Activated T-cell treated with anti-CD3 and anti-CD28 coated beads, Interleukin-2, amount 50 U/mL, for 4 hours (primary cell): ENCODE measurements at places on chromosomes 13 and 19. TPM values are rescaled to one million over a fixed set of nuclear protein-coding genes. Genes with fewer than 3 reads are reported as not detected.

The ZNF527 gene
- total RNA-seq = 4.5 TPM

The SPRED3 gene
- total RNA-seq = 0.74 TPM

The APOC1 gene
- total RNA-seq = 4.8 TPM

The MTRF1 gene
- 12.8 TPM for total RNA-seq

The ATP8A2 gene
- 0.50 TPM for total RNA-seq
